ENCODE measurements at places on chromosomes 1 and 21.

GRCh38 chr1:226236826-226237225 is 13.4 kb downstream of the MIXL1 start:
- no peak for DNase-seq

- no peak for DNase-seq
These were observed 19.9 kb upstream of the LRRN2 start for GRCh38 chr1:204705493-204705811.

GRCh38 chr1:68673771-68674170 is 176.9 kb upstream of the DEPDC1 start:
- no peak for DNase-seq

DNA sequence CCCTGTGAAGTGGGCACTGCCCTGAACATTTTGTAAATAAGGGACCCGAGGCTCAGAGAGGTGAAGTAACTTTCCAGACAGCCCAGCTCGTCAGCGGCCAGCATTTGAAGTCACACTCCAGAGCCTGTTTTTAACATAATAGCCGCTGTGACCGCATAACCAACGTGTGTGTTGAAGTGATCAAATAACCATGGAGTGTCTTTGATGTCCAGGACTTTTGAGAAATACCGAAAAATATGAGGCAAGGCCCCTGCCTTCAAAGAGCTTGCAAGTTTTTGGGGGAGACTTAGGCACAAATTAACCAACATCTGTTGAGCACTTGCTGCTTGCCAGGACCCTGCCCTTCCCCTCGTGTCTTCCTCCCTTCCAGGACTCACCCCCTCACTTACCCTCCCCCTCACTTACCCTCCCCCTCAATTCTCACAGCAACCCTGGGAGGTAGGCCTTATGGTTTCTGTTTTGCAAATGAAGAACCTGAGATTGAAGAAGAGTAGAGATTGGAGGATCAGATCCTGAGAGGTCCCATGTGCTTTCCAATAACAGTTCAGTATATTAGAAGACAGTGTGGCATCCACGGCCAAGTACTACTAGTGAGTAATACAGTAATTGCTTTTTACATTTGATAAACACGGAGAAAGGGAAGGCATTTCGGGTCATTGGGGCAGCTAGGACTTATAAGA is 1.3 kb upstream of the SLC16A1 start:
- no peak for DNase-seq

GRCh38 chr1:101309334-101310311 is 72.8 kb downstream of the S1PR1 start:
- peak; percentile 34 for DNase-seq

GRCh38 chr1:160117300-160117699 is 1.7 kb downstream of the ATP1A2 start:
- DNase-seq = no peak

- DNase-seq = no peak
These were observed 488.7 kb downstream of the OMA1 start for GRCh38 chr1:58057826-58058225.

Measured in progenitor cell of endocrine pancreas (in vitro differentiated cells).